LHCN-M2 (cell line): ENCODE measurements at places on chromosomes 1 and 21. TPM values are rescaled to one million over a fixed set of nuclear protein-coding genes. Genes with fewer than 3 reads are reported as not detected.

Gene MRAP
- total RNA-seq: not detected in 2 replicates

Gene FMOD
- total RNA-seq: 3.0 and 3.1 TPM in 2 replicates

Gene DNAJC6
- 2.9 and 6.2 TPM in 2 replicates for total RNA-seq

Gene WNT9A
- total RNA-seq: 3.5 and 4.3 TPM in 2 replicates

Gene IGSF9
- not detected in 2 replicates for total RNA-seq

Gene SLC41A1
- 21.5 and 24.7 TPM in 2 replicates for total RNA-seq

Gene MPC2
- 39.1 and 39.2 TPM in 2 replicates for total RNA-seq

Gene ANGPTL3
- total RNA-seq: not detected in 2 replicates

Gene SPRR5
- not detected in 2 replicates for total RNA-seq

Gene LCE1E
- not detected in 2 replicates for total RNA-seq

Gene NBPF10
- 1.2 and 1.3 TPM in 2 replicates for total RNA-seq

Gene CTSS
- 5.6 and 6.1 TPM in 2 replicates for total RNA-seq

Gene TSSK3
- total RNA-seq: 0.40 TPM in 1 of 2 replicates, not detected in the other

Gene AGMAT
- total RNA-seq: 2.6 and 3.7 TPM in 2 replicates

Gene PEAR1
- 0.19 and 0.23 TPM in 2 replicates for total RNA-seq

Gene DNAJC11
- total RNA-seq: 35.8 and 41.5 TPM in 2 replicates

DNA sequence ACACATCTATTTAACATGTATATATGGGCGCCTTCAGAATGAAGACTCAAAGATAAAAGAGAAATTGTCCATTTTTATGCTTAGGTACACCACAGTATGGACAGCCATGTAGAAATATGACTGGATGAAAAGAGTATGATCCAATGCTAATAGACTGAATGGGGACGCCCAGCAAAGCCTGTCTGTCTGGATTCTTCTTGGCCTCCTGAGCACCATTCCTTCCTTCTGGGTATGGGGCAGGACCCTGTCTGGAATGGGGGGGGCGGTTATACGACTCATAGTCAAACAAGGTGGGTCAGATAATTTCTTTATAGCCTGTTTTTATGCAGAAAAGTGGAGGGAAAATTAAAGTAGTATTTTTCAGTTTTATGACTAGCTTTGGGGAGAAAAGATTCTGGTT is 81.2 kb upstream of the ABCD3 start:
- no peak for DNase-seq

GRCh38 chr1:65207317-65207716 is 59.3 kb downstream of the AK4 start:
- DNase-seq: peak; percentile 14

DNA sequence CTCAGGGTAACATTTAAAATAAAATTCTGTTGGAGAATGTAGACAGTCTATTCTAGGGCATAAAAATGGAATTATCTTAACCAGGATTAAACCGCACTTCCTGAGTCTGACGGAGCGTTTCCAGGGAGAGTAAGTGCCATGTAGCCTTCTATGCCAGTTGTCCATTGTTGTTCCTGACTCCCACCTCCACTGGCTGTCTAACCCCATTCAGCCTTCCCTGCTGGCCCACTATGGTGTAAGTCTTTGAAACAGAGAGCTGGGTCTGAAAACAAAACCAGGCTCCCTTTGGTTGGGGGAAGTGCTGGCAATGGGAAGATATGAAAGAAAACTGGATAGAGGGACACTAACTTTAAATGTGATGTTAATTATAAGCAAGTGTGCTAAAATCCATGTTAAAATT is 71.2 kb upstream of the CNN3 start:
- DNase-seq: no peak

GRCh38 chr1:225021037-225021436 is 91.6 kb downstream of the DNAH14 start:
- no peak for DNase-seq

- DNase-seq: peak; percentile 6
Measured at GRCh38 chr1:162185314-162186025, 116.0 kb downstream of the NOS1AP start.

DNA sequence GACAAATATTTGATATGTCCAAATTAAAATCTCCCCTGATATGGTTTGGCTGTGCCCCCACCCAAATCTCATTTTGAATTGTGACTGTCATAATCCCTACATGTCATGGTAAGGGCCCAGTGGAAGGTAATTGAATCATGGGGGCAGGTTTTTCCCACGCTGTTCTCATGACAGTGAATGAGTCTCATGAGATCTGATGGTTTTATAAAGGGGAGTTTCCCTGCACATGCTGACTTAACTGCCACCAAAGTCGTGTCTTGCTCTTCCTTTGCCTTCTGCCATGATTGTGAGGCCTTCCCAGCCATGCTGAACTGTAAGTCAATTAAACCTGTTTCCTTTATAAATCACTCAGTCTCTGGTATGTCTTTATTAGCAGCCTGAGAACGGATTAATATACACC is 207.0 kb downstream of the BARHL2 start:
- no peak for DNase-seq

- no peak for DNase-seq
Measured at GRCh38 chr1:102884238-102884637, 224.1 kb downstream of the COL11A1 start.

DNA sequence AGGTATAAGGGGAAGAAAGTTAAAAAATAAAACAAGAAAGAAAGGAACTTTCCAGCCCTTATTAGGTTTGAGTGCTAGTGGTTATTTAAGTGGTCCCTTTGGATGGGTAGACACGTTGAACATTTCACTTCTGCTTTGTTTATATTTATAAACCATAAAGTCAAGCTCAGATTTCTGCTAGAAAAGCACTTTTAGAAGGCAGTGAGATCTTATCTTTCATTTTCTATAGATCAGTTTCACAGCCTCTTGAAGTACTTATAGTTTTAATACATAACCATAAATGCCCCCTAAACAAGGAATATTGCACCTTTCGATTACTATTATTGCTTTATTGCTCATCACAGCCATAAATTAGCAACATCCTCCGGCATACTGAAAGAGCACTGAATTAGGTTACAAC is 446.8 kb upstream of the PLXNA2 start:
- no peak for DNase-seq

DNA sequence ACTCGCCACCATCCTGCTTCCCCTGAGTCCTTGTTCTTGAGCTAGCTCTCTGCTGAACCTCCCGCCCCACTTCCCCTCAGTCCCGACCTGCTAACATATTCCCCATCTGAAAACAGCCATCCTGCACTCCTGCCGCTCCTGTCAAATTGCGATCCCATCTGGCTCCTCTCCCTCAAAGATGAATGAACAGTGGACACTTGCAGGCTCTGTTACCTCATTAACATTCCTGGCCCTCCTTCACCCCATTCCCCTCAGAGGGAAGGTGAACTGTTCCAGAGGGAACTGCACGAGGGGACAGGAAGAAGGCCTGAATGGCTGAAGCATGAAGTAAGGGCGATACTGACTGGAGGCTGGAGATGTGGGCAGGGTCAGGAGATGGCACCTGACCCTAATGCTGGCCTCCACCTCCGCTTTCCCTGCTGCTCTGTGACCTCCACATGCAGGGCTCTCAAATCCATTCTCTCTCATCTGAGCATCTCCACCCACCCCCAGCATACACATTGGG is 7.4 kb upstream of the CELSR2 start:
- DNase-seq: no peak

- peak; percentile 37 for DNase-seq
Measured at GRCh38 chr1:36703526-36704208, 221.0 kb upstream of the CSF3R start.

DNA sequence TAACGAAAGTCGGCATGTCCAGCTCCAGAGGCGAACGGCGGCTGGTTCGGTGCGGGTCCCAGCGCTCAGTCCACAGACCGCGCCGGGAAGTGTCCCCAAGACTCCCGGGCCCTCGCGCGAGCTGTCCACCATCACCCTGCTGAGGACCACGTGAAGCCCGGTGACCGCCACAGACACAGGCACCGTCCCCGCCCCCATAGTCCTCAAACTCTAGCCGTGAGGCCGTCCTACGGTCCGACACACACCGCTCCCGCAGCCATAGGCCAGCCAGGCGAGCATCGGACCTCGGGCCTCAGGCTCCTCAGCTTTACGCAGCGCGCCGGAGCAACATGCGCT is 535 bp downstream of the SETD4 start:
- no peak for DNase-seq

DNA sequence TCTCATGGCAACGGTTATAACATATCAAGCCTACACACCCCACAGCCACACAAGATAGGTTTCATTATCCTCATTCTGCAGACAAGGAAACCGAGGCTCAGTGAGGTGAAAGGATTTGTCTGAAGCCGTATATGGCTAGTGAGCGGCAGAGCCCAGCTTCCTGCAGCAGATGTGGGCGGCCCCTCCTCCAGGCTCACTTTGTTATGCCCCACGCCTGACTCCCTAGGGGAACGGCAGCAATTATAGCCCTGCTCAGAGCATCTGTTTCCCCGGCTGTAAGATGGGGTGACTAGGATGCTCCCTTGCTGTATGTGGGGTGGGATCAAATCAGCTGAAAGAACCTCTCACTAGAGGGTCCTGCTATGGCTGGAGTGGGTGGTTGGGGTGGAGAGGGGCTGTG is 22.1 kb downstream of the GRHL3 start:
- DNase-seq: no peak

DNA sequence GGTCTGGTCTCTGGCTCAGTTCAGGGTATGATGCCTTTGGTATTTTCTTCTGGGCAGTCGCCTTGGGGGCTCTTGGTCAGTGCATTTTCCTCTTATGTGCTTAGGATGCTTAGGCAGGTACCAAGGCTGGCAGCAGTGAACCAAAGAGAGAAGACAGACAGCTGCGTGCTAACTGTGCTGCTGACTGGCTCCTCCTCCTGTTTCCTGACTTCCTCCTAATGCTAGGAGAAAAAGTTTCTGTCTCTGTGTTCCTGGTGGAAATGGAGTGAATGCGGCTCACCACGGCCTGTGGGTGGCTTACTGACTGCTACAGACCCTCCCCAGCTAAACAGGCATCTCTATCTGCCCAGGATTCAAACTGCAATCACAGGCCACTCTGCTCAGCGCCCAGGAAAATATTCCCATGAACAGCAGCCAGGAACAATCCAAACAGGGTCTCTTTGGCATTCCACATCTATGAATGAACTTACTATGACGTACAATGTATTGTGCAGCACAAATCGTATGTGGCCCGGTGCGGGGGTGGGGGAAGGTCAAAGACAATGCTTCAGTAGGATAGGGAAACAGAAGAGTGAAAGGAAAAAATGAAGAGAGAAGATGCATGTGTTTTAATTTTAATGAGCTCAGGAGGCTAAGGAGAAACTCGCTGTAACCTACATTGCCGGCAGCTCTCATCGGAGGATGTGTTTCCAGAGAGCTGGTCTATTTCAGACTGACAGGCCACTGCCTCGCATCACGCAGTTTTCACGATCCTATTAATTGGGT is 2.8 kb downstream of the ABCG1 start:
- DNase-seq: no peak

DNA sequence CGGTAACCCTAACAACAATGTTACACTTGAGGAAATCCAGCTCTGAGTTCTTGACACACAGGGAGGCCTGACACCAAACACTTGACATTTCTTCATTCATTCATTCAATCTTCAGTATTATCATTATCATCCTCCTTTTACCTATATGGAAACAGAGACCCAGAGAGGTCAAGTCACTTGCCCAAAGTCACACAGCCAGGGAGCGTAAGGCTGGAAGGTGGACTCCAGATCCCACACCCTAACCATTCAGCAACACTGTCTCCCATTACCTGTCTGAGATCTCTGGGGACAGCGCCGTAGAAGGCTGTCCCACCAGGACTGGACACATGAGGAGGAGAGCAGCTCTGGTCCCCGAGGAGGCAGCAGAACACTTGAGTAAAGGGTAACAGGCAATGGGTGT is 101.4 kb downstream of the SYF2 start:
- DNase-seq: no peak

GRCh38 chr1:19007491-19008441 is 51.3 kb upstream of the IFFO2 start:
- DNase-seq: no peak

- DNase-seq: no peak
Measured at GRCh38 chr1:172427191-172427590, 6.7 kb downstream of the C1orf105 start.

- DNase-seq: no peak
Measured at GRCh38 chr1:229971141-229971540, 95.9 kb upstream of the GALNT2 start.

GRCh38 chr1:208393826-208394225 is 149.6 kb upstream of the PLXNA2 start:
- no peak for DNase-seq

DNA sequence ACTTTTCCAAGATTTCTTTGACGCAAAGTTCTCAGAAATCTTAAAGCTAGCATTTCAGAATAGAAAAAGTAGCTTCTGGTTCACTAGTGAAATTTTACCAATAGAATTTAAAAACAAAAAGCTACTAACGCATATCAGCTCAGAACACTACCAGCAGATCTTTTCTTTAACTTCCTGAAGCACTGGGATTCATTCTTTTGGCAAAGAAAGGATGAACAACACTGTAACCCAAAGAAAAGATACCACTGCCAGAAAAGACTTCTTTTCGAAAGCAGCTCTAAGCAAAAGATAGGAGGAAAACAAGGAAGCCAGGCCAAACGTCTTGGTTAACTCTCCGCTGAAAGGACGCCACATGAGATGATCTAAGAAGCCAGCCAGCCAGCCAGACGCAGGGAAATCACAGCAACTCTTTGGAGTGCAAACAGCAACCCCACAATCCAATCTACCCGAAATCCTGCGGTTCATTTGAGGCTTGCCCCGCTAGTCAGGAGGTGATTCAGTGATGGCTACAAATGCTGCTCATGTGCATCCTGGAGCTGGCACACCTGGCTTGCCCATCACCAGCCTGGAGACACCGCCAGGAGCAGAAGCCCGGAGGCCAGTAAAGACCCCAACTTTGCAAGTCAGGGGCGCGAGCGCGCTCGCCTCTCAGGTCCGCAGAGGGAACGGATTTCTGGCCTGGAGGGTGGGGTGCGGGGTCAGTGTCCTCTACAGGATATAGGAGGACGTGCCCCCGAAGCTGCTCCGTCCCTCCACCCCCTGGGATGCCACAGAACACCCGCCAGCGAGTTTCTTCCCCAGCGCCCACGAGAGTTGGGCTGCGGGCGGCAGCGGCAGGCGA is 812 bp downstream of the NBPF1 start:
- DNase-seq: peak; percentile 87

- no peak for DNase-seq
Measured at GRCh38 chr1:109879881-109880525, 30.6 kb upstream of the CSF1 start.

GRCh38 chr1:5744911-5745799 is 247.1 kb downstream of the NPHP4 start:
- no peak for DNase-seq
